Calu3 (cell line): ENCODE measurements at places on chromosomes 5 and 9.

- no peak for DNase-seq
Observed at GRCh38 chr9:77907585-77907984, 124.0 kb downstream of the GNAQ start.

- DNase-seq: no peak
Observed at GRCh38 chr9:98888801-98889421, 54.8 kb upstream of the COL15A1 start.

GRCh38 chr9:113274474-113275156 lies 757 bp downstream of the CDC26 start:
- DNase-seq: peak; percentile 26

DNA sequence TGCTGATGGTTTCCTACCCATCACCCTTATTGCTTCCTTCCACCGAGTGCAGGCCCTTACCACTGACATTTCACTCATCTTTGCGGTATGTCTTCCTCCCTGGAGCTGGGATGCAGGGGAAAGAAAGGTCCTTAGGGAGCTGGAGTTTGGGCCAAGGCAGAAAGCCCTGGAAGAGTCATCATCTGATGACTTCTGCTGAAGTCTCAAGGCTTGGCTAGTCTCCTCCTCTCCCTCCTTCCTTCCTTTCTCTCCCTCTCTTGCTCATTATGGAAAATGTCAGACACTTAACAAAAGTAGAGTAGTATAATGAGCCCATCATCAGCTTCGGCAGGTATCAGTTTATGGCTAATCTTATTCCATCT lies 40.0 kb downstream of the LARP1 start:
- DNase-seq: no peak

- no peak for DNase-seq
Observed at GRCh38 chr5:169893010-169893409, 87.3 kb downstream of the INSYN2B start.

DNA sequence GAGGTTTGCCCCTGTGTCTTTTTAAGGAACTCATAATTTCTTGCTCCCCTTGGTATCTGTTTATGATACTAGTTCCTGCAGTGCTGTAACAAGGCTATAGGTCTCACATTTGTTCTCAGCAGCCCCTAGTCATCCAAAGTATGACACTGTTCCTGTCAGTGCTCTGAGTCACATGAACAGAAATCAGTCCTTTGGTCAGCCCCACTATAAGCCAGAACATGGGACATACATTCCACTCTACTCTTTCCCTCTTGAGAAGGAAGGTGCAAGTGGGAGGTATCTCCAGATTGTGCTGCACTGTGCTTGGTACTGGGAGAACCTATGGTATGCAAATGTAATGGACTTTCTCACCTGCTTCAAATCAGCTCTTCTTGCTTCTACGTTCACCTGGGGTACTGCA lies 87.0 kb downstream of the IARS1 start:
- DNase-seq: no peak

- DNase-seq: peak; percentile 80
Observed at GRCh38 chr5:138035605-138036537, 3.0 kb upstream of the FAM13B start.

- no peak for DNase-seq
Observed at GRCh38 chr9:91012933-91013841, 211.6 kb downstream of the SYK start.

GRCh38 chr5:160548949-160549645 lies 127.4 kb downstream of the PTTG1 start:
- no peak for DNase-seq

GRCh38 chr5:133423618-133424282 lies 188.6 kb downstream of the FSTL4 start:
- DNase-seq: peak; percentile 85

DNA sequence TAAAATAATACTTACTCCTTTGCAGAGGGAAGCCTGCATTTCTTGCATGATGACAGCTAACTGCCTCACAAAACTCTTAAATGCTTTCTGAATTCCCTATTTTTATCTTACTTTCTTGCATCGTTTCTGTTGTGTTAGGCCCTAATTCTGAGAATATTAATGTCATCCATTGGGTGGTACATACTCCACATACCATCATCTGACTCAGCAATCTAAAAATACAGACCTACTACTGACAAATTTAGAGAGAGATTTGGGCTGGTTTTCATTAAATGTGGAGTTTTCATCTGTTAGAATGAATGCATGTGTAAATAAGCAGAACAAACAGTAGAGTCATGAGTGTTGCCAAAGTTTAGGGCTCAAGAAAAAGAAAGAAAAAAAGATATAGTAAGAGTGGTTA lies 26.5 kb upstream of the KCNN2 start:
- no peak for DNase-seq

DNA sequence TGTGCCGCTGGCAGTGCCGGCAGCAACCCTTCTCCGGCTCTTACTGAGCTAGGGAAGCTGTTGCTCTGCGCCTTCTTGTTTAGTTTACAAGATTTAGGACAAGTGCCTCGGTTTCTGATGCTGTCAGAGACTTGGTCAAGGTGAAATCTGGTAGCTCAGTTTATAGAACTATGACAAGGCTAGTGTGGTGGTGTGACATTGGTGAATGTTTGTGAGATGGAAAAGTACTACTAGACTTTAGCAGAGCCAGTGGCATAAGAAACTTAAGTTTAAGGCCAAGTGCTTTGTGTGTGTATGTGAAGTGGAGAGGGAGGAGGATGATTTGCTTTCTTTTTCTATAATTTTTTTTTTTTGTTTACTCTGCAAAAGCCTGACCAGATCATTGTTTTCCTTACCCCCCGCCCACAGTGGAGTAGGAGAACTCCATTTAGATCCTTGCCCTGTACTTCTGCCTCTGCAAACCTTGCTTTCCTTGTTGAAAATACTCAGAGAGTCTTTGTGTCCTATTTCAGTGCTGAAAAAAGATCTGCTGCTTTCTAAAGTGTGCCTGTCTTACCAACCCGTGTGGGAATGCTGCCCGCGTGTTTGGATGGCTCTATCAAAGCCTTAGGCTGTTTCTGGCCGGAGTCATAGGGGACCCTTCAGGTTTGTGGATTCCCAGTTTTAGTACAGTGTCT lies 75.9 kb downstream of the TRIO start:
- DNase-seq: no peak

DNA sequence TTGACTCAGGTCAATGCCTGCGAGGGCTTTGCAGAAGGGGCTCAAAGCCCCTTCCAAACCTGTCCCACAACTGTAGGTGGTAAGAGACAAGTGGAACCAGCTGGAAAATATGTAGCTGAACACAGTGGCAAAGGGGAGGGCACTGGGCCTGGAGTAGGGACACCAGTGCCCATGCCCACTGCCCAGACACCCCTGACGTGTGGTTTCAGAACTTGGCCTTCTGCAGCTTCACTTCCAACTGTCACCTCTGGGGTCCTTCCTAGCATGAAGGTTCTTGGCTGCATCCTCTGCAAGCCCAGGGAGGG lies 233.1 kb upstream of the IRX1 start:
- DNase-seq: no peak

DNA sequence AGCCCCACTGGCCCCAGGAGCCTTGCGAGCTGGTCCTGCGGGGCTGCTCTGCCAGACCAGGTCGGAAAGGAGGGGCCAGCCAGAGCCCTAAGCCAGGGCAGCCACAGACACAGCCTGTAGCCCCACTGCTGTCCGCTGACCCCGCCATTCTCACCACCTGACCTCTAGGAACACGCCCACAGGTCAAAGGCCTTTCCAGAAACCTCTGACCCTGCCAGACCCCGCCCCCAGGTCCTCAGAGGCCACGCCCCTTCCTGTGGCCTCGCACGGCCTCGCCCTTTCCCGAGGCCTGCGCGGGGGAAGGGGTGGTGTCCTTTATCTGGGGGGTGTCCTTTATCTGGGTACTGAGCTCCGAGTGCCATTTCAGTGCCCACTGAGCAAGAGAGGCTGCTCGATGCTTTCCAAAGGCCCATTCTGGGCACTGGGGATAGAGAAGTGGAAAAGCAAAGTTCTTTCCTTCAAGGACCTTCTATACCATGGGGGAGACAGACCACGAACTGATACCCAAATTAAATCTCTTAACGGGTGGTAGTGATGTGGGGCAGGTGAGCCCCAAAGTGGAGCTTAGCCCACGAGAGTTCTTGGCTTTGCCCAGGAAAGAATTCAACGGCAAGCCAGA lies 46.5 kb downstream of the P4HA2 start:
- DNase-seq: no peak

DNA sequence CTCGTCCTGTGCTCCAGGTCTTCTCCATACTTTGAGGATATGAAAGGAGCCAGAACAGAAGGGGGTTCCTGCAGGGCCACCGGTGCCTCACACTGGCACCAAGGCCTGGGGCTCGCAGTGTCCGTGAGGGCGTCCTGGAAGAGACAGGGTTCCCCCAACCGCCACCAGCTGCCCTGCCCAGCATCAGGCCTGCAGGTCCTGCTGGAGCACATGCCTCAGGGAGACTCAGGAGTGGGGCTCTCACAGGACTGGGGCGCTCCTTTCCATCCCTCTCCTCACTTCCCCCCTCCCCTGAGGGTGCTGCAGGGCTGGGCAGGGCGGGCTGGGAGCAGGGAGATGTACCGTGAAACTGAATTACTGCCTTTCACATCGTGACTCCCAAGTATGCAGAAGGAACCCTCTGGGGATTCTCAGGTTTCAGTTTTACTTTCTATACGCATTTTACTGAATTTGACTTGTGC lies 31.7 kb downstream of the CEP72 start:
- no peak for DNase-seq

- DNase-seq: no peak
Observed at GRCh38 chr5:14464671-14465070, 116.9 kb upstream of the OTULINL start.

DNA sequence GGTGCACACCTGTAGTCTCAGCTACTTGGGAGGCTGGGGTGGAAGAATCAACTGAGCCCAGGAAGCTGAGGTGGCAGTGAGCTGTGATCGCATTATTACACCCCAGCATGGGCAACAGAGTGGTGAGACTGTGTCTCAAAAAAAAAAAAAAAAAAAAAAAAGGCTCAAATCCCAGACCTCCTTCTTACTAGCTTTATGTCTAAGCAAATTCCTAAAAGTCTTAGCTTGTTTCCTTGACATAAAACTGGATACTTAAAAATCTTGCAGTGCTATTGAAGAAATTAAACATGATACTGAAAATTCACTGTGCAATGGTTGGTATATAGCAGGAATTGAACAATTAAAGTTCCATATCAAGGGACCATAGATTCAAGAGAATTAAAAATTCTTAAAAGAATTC lies 45.0 kb downstream of the PCDHGC5 start:
- DNase-seq: no peak

GRCh38 chr5:40554054-40554453 lies 125.7 kb upstream of the PTGER4 start:
- DNase-seq: no peak

- DNase-seq: no peak
Observed at GRCh38 chr5:101687349-101687985, 608.6 kb downstream of the SLCO4C1 start.

DNA sequence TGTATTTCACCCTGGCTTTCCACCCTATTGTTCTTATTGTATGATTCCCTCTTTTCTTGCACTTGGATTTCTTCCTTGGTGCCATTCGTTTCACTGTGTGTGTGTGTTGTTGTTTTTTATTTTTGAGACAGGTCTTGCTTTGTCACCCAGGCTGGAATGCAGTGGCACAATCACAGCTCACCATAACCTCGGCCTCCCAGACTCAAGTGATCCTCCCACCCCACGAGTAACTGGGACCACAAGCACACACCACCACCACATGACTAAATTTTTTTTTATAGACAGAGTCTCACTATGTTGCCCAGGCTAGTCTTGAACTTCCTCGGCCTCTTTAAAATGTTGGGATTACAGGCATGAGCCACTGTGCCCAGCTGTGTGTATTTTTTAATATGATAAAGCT lies 72.0 kb downstream of the MLLT3 start:
- no peak for DNase-seq

DNA sequence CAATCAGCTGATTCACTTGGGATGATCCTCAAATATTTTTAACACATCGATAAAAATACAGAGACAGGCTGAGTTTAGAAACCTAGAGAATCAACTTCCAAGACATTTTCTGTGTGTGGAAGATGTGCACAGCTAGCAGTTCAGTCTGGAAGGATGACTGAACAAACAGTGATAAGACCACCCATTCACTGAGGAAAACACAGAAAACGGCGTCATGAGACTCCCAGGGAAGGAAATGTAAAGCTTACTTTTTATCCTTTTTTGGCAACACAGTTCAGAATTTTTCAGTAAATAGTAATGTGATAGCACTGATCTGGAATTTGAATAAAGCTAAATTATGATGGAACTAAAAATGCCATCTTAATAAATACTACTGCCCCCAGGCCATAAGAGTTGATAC lies 277.6 kb downstream of the SEMA5A start:
- DNase-seq: no peak

DNA sequence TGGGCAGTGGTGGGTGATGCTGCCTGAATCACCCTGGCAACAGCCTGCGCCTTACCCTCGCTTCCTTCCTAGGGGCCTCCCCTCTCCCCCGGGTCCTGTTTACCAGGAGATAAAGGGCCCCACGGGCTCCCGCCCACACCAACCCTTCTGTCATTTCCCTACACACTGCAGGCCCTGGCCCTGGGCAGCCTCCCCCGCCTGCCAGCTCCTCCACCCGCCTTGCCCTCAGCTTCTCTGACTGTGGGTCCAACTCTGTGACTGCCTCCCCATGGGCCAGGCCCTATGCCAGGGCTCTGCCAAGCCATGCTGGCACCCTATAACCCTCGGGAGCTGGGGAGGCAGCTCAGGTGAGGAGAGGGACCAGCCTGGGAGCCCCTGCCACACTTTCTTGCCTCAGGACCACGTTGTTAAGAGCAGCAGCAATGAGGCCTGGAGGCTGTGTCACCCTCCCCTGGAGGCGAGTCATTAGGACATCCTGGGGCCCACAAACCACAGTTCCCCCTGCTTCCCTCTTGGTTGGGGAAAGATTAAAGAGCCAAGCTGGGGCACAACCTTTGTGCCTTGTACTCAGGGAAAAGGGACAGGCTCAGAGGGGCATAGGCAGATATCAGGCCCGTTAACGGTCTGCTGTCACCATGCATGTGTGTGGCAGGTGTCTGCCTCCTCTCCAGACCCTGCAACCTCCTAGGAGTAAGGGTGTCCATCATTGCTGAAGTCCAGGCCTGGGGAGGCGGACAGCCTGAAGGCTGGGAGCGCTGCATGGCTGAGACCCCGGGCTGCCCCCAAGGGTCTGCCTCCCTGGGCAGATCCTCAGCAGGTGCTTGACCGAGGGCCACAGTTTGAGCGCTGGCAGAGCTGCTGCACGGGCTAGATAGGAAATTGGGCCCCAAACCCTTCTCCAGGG lies 2.8 kb downstream of the MGAT4B start:
- no peak for DNase-seq

GRCh38 chr5:175742290-175742994 lies 84.6 kb downstream of the HRH2 start:
- no peak for DNase-seq

DNA sequence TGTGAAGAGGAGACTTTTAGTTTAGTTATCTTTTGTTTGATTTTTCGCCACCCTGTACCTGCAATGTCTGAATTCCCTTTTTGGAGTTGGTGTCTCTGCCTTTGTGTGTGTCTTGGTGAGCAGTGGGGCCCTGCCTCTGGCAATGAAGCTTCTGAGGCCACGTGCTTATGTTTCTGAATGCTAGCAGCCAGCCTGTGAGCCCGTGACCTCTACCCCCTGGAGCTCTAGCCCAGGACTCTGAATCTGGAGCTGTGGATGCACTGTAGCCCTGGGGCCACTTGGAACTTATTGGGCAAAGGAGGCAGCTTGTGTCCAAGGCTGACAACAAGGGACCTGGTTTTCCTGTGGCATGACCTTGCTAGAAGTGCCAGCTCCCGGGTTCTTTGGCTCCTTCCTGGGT lies 19.4 kb downstream of the ENTREP1 start:
- no peak for DNase-seq

GRCh38 chr5:109035436-109035835 lies 287.7 kb downstream of the FER start:
- no peak for DNase-seq
